Upper lobe of left lung (tissue), 6 donors: ENCODE measurements at places on chromosomes 12 and 14. TPM values are rescaled to one million over a fixed set of nuclear protein-coding genes. Genes with fewer than 3 reads are reported as not detected.

DNA sequence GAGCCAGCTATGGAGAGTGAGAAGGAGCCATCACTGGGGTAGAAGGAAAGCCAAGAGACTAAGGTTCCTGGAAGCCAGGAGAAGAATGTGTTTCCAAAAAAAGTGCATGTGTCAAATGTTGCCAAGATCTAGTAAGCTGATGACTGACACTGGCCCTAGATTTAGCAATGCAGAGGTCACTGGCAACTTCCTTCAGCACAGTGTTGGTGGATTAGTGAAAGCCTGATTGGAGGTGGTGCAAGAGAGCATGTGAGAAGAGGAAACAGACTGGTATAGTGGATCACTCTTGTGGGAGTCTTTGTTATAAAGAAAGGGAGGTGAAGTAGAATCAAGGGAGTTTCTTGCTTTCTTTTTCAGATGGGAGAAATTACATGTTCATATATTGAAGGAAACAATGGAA lies 34.1 kb upstream of the CHGA start:
- H3K36me3 ChIP-seq = no peaks in the 10 kb centered on the region
- no peak overlapping the region for H3K27ac ChIP-seq
- no peak for DNase-seq
- H3K4me1 ChIP-seq = no peaks in the 10 kb centered on the region
- H3K27me3 ChIP-seq = no peaks in the 10 kb centered on the region

DNA sequence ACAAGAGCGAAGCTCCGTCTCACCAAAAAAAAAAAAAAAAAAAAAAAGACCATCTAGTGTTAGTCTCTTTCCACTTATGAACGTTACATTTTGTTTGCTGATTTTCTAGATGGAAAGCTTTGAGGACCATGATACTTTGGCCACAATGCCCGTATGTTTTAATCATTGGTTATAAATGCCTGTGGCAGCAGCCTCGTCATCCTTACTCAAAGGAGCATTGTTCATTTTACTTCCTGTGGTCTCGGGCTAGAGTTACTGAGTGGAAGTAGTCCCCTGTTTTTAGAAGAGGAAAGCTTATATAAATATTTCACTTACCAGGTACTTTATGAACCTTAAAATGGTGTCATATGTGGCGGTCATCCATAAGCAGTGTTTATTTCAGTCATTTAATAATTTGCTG lies 359.9 kb downstream of the AEBP2 start:
- no peak for DNase-seq
- no peak overlapping the region for H3K27ac ChIP-seq
- H3K27me3 ChIP-seq = no peaks in the 10 kb centered on the region
- H3K4me3 ChIP-seq = no peak overlapping the region
- no peaks in the 10 kb centered on the region for H3K36me3 ChIP-seq
- H3K4me1 ChIP-seq = no peaks in the 10 kb centered on the region

DNA sequence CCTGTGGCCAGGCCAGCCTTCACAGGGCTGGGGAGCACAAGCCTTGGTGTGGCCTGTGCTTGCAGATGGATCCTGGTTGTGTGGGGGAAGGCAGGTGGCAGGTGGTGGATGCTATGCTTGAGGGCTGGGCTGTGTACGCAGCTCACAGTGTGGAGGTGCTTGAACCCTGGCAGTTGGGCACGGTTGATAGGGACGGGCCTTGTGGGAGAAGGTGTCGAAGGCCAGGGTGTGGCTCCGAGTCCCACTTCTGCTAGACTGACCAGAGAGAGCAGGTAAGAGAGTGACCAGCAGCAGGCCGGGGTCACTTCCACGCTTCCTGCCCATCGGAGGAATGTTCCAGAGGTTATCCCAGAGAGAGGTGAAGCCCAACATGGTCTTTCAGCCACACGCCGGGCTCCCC lies 85.5 kb downstream of the CACNA1C start:
- no peak overlapping the region for H3K27ac ChIP-seq
- H3K4me3 ChIP-seq = no peak overlapping the region
- no peaks in the 10 kb centered on the region for H3K4me1 ChIP-seq
- no peaks in the 10 kb centered on the region for H3K27me3 ChIP-seq
- no peak for DNase-seq
- H3K36me3 ChIP-seq = no peaks in the 10 kb centered on the region

INHBC gene
- total RNA-seq = not detected
